ENCODE measurements at places on chromosomes 16 and 17.

DNA sequence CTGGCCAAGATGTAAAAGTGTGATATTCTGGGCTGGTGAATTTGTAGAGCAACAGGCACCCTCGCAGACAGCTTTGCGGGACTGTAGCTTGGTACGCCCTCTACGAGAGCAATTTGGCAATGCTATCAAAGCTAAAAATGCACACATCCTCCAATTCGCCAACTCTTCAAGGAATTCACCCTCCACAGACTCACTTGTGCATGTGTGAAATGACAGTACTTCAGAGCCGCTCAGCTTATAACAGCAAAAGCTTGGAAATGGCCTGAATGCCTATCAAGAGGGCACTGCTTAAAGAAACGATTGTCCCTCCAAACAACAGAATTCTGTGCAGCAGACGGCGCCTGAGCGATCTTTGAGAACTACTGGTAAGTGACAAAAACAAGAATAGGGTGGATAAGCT lies 130.8 kb downstream of the SDK2 start:
- DNase-seq, result no peak

DNA sequence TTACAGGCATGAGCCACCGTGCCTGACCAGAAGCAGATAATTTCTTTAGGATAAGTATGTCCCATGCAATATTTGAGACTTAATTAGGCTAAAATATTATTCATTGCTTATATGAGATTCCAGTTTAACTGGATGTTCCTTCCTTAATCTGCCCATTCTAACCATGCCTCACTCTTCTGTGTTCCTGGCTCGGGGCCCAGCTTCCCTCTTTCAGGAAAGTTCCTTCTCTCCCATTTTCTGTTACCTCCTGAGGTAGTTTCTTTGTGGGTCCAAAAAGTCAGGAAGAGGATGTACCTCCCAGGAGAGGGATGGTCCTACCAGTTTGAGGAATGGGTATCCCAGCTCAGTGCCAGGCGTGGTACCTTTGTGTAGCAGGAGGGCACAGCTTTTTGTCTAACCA lies 23.3 kb downstream of the UNK start:
- no peak for DNase-seq

GRCh38 chr17:65190467-65191097 lies 53.4 kb downstream of the RGS9 start:
- DNase-seq, result no peak

- no peak for DNase-seq
Observed at GRCh38 chr17:40417258-40417608, 463 bp downstream of the TOP2A start.

DNA sequence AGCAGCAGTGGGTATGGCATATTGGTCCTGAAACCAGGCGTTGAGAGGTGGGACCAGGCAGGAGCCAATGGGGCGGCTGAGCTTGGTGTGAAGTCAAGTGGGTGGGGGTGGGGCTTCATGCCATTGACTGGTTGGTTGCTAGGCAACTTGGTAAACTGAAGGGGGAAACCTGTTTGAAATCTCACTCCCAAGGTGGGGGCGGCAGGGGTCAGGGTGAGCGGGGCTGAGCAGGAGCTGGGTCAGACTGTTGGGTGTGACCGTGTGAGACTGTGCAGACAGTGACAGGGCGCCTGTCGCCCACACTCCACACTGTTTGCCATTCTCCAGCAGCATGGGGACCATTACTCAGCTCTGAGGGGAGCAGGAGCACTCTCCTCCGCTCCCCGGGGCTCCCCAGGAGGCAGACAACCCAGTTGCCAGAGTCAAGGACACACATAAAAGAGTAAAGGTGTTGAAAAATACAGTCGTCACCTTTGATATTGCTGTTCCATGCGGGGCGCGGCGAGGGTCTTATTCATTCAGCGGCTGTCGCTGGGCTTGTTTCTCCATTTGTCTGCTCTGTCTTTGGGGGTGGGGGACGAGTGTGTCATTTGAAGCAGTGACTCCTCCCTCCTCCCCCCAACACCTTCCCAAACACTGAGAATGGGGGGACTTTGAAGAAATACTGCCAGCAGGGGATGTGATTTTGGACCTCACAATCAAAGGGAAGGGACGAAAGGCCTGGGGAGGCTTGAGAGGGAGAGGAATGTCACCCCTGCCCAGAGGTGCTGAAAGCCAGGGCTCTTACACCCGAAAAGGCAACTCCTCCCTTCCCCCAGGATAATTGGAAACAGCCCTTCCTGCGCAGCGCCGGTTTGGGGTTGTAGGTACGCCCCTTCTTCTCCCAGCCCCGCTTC lies 1.2 kb upstream of the EFNB3 start:
- no peak for DNase-seq

DNA sequence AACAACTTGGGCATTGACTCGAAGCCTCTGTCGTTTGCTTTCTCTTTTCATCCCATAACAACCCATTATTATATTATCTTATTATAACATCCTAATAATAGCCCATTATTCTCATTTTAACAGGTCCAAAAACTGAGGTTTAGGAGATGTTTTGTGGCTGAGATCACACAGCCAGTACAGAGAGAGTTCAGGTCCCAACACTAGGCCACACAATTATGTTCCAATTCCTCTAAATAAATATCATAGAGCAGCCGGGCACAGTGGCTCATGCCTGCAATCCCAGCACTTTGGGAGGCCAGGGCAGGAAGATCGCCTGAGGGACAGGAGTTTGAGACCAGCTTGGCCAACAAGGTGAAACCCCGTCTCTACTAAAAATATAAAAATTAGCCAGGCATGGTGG lies 40.3 kb upstream of the KIFC3 start:
- no peak for DNase-seq

All from esophagus squamous epithelium (tissue), 5 donors.